Coronary artery (tissue), 2 donors: ENCODE measurements at places on chromosomes 11 and 22.

GRCh38 chr11:69131644-69132300 is 24.0 kb upstream of the SMIM38 start:
- DNase-seq, result no peak

- no peak for DNase-seq
These were observed 42.6 kb downstream of the NEU3 start for GRCh38 chr11:75031224-75031753.

DNA sequence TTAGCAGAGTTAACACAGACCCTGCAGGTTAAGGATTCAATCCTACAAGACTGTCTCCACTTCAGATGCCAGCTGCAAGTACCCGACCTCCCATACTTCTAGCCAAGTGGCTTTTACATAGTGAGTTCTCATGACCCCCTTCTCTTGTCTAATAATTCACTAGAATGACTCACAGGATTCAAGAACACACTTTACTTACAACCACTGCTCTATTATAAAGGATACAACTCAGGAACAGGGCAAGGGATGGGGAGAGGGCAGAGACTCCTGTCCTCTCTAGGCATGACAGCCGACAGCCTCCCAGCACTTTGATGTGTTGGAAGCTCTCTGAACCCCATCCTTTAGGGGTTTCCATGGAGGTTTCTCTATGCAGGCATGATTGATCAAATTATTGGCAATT is 60.0 kb downstream of the MYO18B start:
- DNase-seq, result no peak

- no peak for DNase-seq
These were observed 1.8 kb upstream of the CD82 start for GRCh38 chr11:44563711-44564110.

- no peak for DNase-seq
These were observed 77.7 kb downstream of the KCNC1 start for GRCh38 chr11:17812091-17812864.

- no peak for DNase-seq
These were observed 89.7 kb downstream of the ZC3H12C start for GRCh38 chr11:110182886-110183285.

DNA sequence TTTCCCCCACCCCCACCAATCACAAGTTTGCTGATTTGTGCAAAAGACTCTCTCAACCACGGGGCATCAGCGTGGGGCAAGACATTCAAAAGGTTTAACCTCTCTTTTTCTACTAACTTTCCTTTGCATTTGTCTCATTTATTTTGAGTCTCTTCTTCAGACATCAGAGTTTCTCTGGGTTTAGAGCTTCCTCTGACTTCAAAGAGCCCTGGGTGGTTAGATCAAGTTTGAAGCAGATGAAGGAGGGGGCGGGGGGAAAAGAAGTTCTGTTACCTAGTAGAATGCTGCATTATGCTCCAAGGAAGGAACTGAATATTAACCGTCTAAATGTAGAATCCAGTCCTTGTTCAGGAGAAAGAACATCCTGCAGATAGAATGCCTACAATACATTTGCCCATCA is 24.5 kb downstream of the GAS2 start:
- no peak for DNase-seq

DNA sequence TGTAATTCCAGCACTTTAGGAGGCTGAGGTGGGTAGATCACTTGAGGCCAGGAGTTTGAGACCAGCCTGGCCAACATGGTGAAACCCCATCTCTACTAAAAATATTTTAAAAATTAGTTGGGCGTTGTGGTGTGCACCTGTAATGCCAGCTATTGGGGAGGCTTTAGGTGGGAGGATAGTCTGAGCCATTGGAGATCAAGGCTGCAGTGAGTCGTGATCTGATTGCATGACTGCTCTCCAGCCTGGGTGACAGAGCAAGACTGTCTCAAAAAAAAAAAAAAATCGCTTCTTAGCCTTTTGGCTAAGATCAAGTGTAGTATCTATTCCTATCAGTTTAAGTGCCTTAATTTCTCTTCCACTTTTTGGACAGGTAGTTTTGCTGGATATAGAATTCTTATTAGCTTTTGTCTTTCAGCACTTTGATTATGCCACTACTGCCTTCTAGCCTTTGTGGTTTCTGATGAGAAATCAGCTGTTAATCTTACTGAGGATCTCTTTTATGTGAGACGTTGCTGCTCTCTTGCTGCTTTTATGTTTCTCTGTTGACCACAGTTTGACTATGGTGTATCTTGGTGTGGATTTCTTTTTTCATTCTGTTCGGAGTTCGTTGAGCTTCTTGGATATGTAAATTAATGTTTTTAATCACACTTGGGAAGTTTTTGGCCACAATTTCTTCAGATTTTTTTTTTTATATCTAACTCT is 24.7 kb downstream of the CHEK1 start:
- DNase-seq, result no peak

DNA sequence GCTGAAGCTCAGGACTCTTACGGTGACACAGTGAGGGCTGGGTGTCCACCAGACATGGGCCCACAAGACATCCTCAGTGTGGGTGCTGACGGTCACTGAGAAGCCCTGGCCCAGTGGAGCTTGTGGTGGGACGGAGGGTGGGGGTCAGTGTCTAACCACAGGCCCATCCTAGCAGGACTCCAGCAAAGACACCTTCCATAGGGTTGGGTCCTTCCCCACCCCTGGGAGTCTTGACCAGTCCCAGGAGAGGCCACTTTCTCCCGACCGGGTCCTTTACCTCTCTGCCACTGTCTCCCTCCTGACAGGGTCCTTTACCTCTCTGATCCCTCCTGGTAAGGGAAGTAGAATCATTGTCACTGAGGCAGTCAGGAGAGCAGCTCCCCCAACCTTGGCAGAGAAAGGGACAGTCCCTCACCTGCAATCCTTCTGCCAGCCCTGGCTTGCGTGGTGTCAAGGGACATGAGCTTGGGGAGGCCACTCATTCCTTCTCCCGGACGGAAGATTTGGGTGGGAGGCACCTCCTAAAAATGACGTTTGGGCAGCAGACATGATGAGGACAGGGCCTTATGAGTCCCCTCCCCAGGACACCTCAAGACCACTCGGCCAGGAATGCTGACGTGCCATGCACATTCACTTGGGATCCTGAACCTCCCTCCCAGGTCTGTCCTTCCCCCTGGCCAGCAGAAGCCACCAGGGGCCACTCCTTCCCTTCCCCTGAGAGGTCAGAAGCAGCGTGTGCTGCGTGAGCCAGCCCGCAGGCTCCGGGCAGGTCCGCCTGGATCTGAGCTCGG is 91.5 kb upstream of the FGF3 start:
- no peak for DNase-seq

GRCh38 chr22:39871008-39871798 is 22.4 kb downstream of the ENTHD1 start:
- DNase-seq, result no peak

- no peak for DNase-seq
These were observed 710 bp upstream of the DGCR2 start for GRCh38 chr22:19122752-19123492.

DNA sequence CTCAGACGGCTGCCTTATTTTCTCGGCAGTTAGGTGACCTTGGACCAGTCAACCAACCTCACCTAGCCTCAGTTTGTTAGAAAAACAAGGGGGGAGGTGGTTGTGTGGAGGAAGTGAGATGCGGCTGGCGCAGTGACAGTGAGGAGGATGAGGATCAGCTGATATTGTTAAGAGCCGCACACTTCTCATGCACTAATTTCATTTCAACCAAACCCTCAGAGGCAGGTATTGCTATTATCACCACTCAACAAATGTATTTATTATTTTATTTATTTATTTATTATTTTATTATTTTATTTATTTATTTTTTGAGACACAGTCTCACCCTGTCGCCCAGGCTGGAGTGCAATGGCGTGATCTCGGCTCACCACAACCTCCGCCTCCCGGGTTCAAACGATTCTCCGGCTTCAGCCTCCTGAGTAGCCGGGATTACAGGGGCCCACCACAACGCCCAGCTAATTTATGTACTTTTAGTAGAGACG is 2.1 kb downstream of the LGALS1 start:
- DNase-seq, result no peak

- DNase-seq, result no peak
These were observed 22.0 kb upstream of the IGSF9B start for GRCh38 chr11:133978794-133979193.

DNA sequence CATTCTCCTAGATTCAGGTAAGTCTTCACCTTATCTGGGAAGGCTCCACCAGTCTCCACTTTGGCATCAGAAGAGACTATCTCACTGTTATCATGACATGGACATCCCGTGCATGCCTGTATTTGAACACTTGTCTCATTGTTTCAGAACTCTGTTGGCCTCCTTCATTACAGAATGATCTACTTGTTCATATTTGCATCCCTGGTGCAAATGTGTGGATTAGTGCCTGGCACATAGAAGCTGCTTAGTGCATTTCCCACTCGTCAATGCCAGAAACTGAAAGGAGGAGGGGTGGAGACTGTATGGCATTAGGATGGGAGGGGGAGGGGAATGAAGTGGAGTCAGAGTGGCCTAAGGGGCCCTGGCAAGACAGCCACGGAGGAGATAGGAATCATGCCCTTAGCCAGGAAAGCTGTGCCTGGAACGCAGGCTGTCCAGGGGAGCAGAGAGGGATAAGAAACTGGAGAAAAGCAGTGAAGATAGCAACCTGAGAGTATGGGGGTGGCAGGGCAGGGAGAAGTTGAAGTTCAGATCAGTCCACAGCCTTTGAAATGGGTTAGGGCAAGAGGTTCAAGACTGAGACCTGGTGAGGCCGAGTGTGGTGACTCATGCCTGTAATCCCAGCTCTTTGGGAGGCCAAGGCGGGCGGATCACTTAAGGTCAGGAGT is 53.8 kb upstream of the CAPRIN1 start:
- no peak for DNase-seq
